ENCODE measurements at places on chromosomes 3 and 15.

DNA sequence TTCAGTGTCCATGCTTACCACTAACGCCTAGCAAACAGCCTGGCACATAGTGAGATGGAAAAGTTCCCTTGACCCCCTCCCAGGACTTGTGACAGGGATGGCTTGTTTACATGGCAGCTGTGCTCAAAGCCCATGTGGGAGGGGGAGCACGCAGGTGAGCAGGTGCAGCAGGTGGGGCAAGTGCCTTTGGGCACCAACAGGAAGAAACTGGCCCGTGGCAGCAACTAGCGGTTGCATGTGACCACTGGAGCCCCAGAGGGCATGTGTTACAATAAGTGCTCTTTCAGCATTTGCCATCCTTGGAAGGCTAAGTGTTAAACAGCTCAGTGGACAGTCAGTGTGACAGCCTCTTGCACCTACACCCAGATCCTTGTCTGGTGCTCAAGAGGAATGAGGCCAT lies 734.6 kb downstream of the TUSC7 start:
- no peak for DNase-seq

DNA sequence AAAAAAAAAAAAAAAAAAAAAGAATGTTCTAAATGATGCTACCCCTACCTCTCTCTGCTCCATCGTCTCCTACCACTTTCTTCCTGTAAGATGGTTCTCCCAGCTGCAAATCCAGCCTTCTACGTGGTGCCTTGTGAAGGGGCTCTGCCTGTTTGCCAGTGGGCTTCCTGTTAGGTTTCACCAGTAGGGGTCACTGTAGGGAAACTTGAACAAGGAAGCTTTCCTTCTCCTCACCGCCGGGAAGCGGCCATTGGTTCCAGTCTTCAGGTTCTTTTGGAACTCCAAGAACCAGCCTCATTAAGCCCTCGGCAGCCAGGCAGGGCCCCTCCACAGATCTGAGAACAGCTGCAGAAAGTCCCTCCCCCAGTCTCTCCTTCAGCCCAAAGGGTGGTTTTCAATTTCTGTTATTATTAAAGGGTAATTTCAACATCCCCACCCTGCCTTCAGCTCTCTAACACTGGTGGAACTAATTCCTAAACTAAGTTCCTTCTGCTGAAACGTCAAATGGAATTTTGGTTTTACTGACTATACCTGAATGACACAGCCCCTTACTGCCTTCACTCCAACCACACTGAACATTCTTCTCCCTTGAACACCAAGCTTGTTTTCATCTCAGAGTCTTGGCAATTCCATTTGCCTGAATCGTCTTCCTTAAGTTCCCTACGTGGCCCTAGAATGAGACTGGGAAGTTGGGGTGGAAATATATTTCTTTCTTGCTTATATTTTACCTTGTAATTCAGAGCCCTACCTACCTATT lies 13.5 kb downstream of the MCCC1 start:
- DNase-seq, result no peak

- no peak for DNase-seq
These were observed 65.7 kb downstream of the SYNM start for GRCh38 chr15:99170476-99171065.

- DNase-seq, result no peak
These were observed 2.5 kb upstream of the EFCC1 start for GRCh38 chr3:128998561-128998960.

Measured in stimulated activated CD4-positive, alpha-beta T cell treated with anti-CD3 and anti-CD28 coated beads, TNF-alpha, amount 100 ng/mL, for 24 hours (primary cell).